Breast epithelium (tissue), 4 donors: ENCODE measurements at places on chromosomes 7 and 10.

DNA sequence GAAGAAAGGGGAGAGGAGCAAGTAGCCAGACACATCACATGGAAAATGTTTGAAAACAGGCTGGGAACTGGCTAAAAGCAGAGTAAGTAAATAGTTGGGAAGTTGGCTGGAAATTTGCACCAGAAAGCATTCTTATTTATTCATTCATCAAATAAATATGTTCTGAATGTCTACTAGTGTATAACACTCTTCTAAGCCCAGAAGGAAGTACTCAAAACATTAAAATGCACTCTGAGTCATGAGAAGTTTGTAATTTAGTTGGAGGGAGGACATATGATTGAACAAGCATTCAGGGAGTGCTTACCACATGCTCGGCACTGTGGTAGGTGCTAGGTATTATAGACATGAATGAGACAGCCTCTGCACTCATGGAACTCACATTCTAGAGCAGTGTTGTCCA, 37.0 kb upstream of the CNNM1 start:
- no peak for DNase-seq

DNA sequence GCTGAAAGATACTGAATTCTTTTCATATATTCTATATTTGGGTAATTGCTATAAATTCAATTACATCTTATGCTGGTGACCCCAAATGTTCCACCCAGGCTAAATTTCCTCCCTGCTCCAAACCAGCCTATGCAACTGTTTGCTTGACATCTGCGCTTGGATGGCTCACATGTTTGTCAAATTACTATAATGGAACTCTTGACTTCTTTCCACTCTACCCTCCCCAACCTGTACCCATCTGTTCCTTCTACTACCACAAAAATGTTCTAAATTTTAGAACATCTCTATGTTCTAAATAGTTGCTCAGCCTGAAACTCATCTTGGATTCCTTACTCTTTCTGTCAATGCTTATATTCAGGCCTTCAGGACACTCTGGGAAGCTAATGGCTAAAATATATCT, 249.9 kb upstream of the SMIM30 start:
- DNase-seq = no peak

GRCh38 chr10:112907893-112908292, 42.2 kb upstream of the TCF7L2 start:
- DNase-seq = no peak

DNA sequence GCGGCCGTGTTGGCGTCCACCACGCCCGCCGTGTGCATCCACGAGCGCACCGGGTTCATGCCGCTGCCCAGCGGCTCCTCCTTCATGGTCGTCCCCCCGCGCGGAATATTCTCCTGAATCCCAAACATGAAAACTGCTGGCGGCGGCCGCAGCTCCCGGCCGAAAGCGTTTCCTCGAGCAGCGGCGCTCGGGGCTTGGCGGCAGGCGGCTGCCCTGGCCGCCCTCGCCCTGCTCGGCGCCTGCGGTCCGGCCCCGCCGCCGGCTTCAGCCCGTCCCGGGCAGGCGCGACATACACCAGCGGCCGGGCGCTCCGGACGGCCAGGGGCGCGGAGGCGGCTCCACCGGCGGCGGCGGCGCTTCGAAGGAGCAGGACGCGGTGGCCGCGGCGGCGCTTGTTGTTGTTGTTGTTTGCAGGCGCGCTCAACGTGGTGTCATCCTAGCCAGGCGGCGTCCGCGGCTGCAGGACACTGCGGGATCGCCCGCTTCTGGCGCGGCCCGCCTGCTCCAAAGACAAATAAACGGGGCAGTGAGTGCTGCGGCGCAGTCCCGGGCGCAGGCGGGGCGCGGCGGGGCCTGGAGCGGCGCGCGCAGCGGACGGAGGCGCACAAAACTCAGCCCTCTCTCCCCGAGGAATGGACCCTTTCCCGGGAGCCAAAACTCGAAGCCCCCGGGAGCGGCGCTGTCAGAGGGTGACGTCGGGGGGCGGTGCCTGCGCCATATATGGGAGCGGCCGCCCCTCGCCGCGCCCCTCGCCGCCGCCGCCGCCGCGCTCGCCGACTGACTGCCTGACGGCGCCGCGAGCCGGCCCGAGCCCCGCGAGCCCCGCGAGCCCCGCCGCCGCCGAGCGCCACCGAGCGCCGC, at the start of gene EBF3:
EBF3 (minus strand) TSS at position 634 of the 861 bp plus-strand sequence; CDS start at position 128, 506 bp downstream.
- DNase-seq = no peak

GRCh38 chr7:3033136-3033535, 10.5 kb downstream of the CARD11 start:
- peak; percentile 3 for DNase-seq

DNA sequence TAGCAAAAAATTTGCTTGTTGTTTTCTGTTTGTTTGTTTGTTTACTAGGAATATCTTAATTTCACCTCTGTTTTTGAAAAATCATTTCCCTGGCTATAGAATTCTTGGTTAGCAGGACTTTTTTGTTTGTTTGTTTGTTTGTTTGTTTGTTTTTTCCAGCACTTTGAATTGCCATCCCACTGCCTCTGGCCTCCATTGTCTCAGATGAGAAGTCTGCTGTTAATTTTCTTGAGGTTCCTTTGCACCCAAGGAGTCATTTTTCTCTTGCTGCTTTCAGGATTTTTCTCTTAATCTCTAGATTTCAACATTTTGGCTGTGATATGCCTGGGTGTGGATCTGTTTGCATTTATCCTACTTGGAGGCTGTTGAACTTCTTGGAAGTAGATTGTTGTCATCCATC, 105.7 kb downstream of the FOXL3 start:
- DNase-seq = no peak

DNA sequence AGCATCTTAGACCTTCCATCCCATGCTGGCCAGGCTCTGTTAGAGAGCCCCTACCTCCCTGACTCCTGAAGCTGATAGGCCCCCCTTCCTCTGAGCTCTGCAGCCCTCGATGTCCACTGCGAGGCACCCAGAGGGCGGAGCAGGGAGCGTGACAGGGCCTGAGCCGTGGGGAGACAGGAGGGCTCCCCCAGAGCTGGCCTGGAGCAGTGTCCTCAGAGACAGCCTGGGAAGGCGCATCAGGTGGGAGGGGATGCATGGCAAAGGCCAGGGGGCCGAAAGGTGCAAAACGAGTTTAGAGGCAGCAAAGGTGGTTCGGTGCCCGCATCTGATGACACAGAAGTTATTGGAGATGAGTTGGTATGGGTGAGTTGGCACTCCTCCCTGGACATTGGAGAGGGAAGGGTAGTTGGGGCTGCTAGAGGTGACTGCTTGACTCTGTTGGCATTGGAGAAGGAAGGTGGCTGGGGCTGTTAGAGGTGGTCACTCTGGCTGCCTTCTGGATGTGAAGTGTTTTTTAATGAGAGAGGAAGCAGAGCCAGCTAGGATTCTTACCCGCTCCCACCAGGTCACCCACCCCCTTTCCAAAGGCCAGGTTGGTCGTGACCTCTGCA, 53.1 kb downstream of the PRF1 start:
- no peak for DNase-seq

DNA sequence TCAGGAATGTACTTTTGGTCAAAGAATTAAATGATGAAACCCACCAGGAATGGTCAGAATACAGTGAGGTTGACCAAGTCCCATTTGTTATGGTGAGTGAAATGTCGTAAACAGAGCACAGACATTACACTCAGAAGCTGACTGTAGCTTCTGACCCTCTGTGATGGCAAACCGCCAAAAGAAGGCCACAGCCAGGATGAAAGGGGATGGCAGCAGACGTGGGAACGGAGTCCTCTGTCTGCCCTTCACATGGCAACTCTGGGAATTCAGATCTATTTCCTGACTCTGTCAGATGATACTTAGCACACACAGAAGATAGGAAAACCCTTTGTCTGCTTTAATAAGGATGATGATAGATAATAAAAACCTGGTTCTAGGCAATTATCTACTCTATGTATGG, 757.1 kb downstream of the SORCS3 start:
- no peak for DNase-seq

DNA sequence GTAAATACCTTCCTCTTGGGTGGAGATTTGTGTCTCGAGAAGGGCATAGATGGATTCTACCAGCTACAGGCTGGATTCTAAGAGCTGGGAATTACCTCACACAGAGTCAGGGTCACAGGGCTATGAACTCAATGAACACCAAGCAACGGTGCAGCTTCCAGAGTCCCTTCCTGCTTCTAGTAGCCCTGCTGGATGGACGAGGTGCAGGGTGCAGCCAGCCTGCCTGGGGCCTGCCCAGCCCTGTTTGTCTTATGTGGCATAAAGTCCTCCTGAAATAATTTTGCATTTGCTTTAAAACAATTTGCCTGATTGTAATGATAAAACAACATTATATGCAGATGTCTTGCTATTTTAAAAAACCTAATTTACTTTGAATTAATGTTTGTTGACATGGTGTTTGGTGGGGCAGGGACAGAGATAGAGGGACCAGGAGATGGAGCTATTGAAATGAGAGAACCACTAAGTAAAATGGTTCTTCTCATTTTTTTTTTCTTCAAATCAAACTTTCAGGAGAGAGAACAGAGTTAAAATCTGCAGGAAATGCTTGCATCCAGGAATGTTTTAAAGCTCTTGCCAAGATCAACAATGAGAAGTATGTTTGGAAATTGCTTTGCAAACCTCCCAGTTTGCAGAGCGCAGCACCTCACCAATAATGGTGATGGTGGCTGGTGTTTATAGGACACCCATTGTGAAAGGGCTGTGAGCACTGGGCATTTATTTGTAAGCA, 305.4 kb upstream of the PODXL start:
- DNase-seq = no peak

- no peak for DNase-seq
Measured at GRCh38 chr7:155676052-155676451, 31.6 kb downstream of the RBM33 start.

GRCh38 chr7:71237945-71238344, 106.0 kb downstream of the GALNT17 start:
- DNase-seq = peak; percentile 46
